ENCODE measurements at places on chromosomes 3 and 15.

GRCh38 chr3:124832782-124833709, 54.1 kb downstream of the ITGB5 start:
- no peak for DNase-seq

- DNase-seq = no peak
These were observed 124.7 kb downstream of the MYRIP start for GRCh38 chr3:39933986-39934693.

- DNase-seq = no peak
These were observed 46.7 kb downstream of the PTPRG start for GRCh38 chr3:61608072-61608471.

DNA sequence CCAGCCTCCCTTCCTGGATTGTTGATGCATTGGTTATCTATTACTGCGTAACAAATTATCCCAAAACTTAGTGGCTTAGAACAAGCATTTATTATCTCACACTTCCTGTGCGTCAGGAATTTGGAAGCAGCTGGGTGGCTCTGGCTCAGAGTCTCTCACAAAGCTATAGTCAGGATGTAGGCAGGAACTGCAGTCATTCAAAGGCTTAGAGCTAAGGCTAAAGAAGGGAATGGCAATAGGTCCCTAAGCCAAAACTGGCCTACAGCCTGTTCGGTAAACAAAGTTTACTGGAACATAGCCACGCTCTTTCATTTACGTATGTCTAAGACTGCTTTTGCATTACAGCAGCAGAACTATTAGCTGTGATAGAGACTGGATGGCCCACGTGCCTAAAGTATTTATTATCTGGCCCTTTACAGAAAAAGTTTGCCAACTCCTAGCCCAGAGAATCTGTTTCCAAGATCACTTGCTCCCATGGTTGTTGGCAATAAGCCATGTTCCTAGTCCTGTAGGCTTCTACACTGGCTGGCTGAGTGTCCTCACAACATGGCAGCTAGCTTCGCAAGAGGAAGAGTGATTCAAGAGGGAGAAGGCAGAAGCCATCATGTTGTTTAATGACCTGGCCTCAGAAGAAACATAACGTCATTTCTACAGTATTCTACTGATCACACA, 132.4 kb downstream of the SNRK start:
- no peak for DNase-seq

DNA sequence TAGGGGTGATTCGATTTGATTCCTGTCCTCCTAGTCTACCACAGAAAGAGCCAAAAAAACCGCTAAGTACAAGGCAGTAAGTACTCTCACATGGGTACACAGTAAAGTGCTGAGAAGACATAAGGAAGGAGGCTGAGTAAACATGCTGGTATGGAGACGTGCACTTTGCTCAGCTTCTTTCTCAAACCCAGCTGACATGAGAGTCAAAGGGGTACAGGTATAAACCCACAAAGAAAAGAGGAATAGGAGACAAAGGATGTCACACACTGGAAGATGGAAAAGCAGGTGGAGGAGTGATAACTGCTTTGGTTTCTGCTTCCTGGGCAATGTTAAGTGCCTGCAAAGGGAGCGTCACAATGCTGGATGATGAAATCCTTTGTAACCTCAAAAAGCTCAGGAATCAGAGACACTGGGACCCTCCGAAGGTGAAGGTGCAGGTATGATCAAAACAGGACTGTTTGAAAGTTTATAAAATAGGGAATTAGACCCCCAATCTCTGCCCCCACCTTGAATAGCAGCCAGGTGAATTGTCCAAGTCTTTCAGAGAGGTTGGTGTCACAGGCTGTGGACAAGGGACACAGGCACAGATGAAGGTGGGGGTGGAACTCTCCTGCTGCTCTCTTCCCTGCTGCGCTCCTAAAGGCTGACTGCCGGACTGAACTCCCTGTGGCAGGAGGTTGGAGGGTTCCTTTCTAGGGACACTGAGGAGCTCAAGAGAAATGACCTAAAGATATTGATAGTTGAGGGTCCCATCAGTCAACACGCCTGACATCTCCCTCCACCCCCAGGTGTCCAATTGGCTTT, 101.8 kb downstream of the RAB11A start:
- no peak for DNase-seq

DNA sequence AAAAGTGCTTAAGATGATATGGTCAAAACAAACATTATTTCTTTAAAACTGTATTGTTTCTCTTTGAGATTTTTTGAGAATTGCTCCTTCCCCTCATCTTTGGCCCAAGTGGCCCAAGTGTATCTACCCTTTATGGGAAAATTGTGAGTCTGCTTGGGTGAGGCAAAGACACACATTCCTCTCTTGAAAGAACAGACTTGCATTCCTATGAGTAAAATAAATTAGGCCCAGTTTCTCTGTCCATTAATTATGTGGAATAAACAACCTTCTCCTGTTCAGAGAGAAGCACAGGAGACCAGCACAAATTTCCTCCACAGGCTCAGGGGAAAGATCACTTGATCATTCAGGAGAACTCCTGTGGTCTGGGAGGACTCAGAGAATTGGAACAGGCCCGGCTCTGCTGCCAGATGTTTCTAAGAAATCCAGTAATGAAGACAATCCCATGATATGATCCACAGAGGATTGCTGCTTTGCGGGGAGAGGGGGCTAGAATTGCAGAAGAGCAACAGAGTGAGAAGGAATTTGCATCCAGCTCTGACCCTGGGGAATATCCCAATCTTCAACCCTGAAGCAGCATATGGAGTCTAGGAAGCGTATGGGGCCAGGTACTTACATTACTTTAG, 53.8 kb upstream of the BOC start:
- no peak for DNase-seq

DNA sequence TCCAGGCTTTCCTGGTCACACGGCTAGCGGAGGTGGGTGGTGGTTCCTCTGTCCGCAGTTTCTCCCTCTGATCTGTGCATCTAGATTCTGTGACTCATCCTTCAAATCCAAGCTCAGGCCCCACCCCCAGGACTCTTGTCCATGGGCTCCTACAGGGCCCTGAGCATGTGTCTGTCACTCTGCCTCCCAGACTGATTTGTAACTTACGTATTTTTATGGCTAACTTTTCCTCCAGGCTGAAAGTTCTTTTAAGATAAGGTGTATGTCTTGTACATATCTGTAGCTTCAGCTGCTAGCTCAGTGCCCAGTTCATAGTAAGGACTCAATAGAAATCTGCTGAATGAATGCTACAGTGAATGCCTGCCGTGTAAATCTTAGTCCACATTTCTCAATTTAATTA, 8.0 kb downstream of the ESYT3 start:
- DNase-seq = no peak

GRCh38 chr3:37251993-37252392, 77.6 kb upstream of the LRRFIP2 start:
- DNase-seq = no peak

DNA sequence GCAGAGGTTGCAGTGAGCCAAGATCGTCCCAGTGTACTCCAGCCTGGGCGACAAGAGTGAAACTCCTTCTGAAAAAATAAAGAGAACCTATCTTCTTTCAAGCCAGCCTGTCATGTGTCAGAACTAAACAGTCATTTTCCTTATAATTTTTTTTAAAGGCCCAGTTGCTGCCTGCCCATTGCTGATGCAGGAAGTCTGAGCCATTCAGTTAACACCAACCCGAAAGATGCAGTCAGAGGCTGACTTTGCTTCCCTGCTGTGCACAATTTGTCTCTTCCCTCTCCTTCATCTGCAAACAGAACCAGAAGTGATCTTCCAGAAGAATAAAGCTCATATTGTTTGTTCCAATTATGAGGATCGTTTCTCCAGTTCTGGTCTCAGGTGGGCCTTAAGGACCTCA, 220.6 kb downstream of the SLCO3A1 start:
- DNase-seq = no peak

- DNase-seq = peak; percentile 7
These were observed 36.7 kb downstream of the CIP2A start for GRCh38 chr3:108552267-108553159.

GRCh38 chr3:125292015-125292414, 79.5 kb upstream of the SLC12A8 start:
- DNase-seq = no peak

DNA sequence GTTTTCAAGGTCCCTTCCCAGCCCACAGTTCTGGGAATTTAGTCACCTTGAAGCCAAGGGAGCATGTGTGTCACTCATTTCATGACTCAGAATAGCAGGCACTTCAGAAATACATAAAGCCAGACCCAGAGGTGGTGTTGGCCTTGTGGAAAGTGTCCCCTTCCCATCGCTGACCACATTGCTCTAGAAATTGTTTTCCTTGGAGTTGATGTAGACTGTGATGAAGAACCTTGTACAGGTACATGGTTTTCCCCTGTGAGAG, 158.8 kb downstream of the SLCO3A1 start:
- peak; percentile 43 for DNase-seq

GRCh38 chr15:101446518-101447167, 42.9 kb downstream of the PCSK6 start:
- DNase-seq = no peak

GRCh38 chr15:73802431-73803041, 49.4 kb upstream of the INSYN1 start:
- DNase-seq = no peak

- no peak for DNase-seq
These were observed 54.3 kb upstream of the SLC24A5 start for GRCh38 chr15:48066456-48066855.

DNA sequence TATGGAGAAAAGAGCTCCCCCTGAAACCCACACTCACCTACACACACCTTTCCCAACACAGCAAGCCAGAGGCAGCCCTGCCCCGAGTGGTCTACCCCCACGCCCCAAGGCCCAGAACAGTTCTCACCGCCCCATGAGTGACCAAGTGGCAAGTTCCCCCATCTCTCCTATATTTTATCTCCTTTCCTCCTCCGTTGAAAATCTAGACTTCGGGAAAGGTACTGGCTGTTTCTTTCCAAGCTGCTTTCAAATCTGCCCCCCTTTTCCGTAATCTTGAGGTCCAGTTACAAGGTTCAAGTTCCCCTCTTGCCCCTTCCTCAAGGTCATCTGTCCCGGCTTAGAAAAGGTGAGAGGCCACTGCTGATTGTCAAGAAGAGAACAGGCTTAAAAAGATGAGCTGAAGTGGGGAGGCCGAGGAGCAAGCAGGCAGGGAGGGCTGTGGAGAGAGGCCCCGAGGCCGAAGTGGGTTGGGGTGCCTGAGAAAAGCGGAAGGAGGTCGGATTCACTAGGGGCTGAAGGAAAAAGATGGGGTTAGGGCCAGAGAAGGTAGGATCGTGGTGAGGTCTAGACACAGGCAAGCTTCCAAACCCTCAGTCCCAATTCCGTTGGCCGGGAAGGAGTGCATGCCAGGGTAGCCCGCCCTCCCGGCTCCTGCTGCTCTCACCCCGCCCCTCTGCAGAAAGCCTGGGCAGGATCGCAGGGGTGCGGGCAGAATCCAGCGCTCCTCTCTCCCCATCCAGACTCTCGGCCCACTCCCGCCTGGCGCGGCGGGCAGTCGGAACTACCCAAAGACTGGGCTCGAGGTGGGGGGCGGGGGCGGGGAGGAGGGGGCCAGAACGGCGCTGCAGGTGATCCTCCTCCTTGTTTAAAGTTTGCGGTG, 1.7 kb downstream of the SEMA5B start:
- no peak for DNase-seq

DNA sequence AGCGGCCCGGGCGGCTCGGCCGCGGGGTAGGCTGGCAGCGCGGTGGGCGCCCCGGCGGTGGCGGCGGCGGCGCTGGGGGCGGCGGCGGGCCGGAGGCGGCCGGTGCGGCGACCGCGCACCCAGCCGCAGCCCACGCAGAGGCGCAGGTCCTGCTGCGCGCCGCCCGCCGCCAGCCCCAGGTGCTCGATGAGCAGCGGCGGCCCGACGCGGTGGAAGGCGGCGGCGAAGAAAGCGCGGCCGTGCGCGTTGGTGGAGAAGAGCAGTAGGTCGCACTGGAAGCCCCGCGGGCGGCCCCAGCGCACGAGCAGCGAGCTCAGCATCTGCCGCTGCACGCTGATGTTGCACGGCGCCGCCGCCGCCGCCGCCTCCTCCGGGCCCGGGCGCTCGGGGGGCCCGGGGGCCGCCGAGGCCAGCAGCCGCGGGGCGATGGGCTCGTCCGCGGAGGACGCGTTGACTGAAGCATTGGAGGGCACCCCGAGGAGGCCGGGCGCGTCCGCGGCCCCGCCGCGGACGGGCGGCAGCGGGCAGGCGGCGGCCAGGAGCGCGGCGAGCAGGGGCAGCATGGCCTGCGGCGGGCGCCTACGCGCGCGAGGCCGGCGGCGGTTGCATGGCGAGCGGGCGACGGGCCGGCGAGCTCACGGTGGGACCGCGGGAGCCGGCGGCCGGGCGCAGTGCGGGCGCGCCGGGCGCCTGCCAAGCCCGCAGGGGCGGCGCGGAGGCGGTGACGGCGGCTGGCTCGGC, 452 bp downstream of the TMEM158 start:
- peak; percentile 22 for DNase-seq

GRCh38 chr15:68578175-68578979, 416 bp upstream of the CORO2B start:
- DNase-seq = peak; percentile 20

DNA sequence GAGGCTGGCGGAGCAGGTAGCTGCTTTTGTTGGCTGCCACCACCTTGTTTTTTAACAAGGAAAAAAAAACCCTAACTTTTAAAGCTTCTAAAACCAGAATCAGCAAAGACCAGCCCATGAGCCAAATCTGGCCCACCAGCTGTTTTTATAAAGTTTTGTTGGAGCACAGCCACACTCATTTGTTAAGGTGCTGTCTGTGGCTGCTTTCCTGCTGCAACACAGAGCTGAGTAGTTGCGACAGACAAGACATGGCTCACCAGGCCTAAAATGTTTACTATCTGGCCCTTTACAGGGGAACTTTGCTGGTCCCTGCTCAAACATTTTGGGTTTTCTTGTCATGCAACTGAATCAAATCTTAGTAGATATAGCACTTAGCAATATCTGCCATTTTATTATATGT, 18.9 kb downstream of the EFCAB12 start:
- DNase-seq = no peak

DNA sequence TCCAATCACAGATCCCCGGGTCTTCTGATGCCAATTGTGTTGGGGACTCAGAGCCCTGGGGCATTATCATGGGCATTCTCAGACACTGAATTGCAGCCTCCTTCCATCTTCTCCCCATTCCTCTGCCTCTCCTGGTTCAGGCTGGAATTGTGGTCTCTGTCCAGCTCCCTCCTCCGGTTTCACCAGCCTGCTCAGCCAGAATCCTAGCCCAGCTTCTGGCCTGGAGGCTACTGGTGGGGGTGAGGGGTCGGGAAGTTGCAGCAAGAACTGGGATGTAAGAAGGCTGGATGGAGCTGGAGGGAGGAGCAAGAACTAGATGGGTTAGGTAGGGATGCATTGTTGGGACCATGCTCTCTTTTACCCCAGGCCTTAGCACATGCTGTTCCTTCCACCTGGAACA, 53.5 kb downstream of the TLE3 start:
- DNase-seq = no peak

DNA sequence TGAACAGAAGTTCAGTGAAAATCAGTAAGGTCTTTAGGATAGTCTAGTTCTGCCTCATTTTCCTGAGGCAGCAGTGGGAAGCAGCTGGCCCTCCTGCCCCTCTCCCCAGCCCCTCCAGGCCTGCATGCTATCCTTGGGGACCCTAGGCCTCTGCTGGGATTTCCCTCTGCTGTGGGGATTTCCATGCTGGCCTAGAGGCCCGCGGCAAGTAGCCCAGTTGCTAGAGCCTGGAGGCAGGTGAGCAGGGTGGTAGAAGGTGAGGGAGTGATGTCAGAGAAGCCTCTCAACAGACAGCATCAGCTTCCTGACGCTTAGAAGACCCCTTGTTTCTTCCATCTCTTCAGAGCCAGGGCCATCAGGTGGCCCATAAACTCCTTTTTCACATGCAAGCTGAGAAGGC, 305.8 kb upstream of the THBS1 start:
- DNase-seq = no peak

All from stimulated activated CD4-positive, alpha-beta T cell treated with anti-CD3 and anti-CD28 coated beads, Interleukin-4, amount 100 ng/mL, for 24 hours (primary cell).